ENCODE measurements at places on chromosomes 11 and 22.

GRCh38 chr11:17421781-17422180, 33.3 kb upstream of the KCNJ11 start:
- no peak for DNase-seq

GRCh38 chr11:44680982-44681597, 45.7 kb upstream of the TSPAN18 start:
- DNase-seq = no peak

GRCh38 chr11:69220561-69221051, 64.9 kb downstream of the SMIM38 start:
- no peak for DNase-seq

DNA sequence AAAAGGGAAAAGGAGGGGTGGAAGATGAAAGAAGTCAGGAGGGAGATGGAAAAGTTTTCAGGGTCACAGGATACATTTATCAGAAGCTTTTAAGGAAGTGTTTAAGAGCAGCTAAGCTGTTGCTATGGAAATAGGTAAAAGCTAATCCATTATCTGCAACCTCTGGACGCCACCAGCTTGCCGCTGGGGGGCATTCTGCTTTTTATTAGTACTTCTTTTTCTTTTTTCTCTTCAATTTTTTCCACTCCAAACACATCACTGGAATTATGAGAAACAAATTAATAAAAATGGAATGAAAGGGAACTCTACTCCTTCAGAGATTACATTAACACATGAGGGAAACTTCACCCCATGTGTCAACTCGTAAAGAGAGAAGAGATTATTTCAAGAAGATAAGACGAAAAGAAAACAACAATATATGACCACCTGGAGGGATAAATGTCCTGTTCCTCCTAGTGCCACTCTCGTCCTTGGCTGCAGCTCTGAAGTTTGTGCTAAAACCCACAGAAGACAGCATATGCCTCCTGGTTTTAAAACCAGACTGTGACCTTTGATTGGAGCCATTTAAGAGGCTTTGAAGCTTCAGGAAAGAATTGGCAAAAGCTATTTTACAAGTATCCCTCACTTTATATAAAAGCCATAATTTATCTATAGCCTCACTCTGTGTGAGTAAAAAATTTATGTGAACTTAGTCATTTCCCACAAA, 972.8 kb downstream of the OPCML start:
- no peak for DNase-seq

- no peak for DNase-seq
These were observed 324.1 kb downstream of the C11orf87 start for GRCh38 chr11:109745996-109746625.

Data from NCI-H526 (cell line).